ENCODE measurements at places on chromosomes 3 and 15.
A peak's percentile ranks its signal among the peaks of the same experiment; 100 is the strongest.

DNA sequence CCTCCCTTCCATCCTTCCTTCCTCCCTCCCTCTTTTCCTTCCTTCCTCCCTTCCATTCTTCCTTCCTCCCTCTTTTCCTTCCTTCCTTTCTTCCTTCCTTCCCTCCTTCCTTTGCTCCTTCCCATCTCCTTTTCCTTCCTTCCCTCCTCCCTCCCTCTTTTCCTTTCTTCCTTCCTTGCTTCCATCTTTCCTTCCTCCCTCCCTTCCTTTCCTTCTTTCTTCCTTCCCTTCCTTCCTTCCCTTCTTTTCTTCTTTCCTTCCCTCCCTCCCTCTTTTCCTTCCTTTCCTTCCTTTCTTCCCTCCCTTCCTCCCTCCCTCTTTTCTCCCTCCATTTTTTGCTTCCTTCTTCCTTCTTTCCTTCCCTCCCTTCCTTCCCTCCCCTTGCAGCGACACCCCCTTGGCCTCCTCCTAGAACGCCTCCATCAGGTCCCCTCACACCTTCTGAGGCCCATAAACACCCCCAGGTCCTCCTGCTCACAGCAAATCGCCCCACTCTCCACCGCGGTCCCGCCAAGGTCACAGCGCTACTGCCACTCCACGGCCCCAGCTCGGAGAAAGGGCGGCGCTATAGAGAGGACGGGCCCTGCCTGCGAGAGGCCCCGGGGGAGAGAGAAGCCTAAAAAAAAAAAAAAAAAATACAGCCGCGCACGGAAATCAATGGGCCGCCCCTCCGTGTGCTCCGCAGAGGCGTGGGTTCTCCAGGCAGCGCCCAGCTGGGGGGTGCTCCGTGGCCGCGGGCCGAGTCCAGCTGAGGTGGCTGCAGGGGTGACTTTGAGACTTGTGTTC, 328.2 kb downstream of the OCA2 start:
- no peak overlapping the region for H3K4me3 ChIP-seq
- no peak for DNase-seq
- no peaks in the 10 kb centered on the region for H3K27me3 ChIP-seq
- H3K4me1 ChIP-seq = no peaks in the 10 kb centered on the region
- no peak overlapping the region for H3K27ac ChIP-seq

DNA sequence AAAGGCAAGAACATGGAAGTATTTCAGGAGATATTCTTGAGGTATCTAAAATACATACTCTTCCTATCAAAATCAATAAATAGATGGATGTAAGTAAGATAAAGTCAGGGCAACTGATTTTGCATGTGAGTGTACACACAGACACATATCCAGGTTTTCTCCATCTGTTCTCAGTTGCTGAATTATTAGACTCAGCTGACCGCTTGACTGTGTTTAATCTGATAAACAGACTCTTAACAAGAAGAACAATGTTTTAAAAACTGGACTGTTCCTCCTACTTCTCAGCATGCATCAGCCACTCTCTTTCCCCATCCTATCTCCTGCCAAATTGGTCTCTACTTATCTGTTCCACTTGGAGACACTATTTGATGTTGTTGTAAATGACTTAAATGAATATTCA, 73.5 kb downstream of the GOLGA8G start:
- peaks cover 26% of the 10 kb centered on the region for H3K27me3 ChIP-seq
- DNase-seq = no peak
- H3K27ac ChIP-seq = no peak overlapping the region
- peaks cover 4% of the 10 kb centered on the region for H3K4me1 ChIP-seq
- H3K4me3 ChIP-seq = no peak overlapping the region

GRCh38 chr3:164507886-164508285, 570.4 kb downstream of the SI start:
- DNase-seq = no peak
- no peaks in the 10 kb centered on the region for H3K4me1 ChIP-seq
- no peaks in the 10 kb centered on the region for H3K36me3 ChIP-seq
- no peak overlapping the region for H3K4me3 ChIP-seq
- no peak overlapping the region for H3K27ac ChIP-seq
- no peaks in the 10 kb centered on the region for H3K27me3 ChIP-seq

- DNase-seq = no peak
- H3K36me3 ChIP-seq = no peaks in the 10 kb centered on the region
- H3K4me3 ChIP-seq = no peak overlapping the region
These were observed 284.4 kb upstream of the WNT5A start for GRCh38 chr3:55771503-55771902.

- H3K4me3 ChIP-seq = no peak overlapping the region
These were observed 534.6 kb downstream of the FOXP1 start for GRCh38 chr3:71048948-71049347.

- peaks cover 3% of the 10 kb centered on the region for H3K4me1 ChIP-seq
- DNase-seq = no peak
- no peak overlapping the region for H3K27ac ChIP-seq
These were observed 31.3 kb downstream of the EDEM1 start for GRCh38 chr3:5218815-5219214.

DNA sequence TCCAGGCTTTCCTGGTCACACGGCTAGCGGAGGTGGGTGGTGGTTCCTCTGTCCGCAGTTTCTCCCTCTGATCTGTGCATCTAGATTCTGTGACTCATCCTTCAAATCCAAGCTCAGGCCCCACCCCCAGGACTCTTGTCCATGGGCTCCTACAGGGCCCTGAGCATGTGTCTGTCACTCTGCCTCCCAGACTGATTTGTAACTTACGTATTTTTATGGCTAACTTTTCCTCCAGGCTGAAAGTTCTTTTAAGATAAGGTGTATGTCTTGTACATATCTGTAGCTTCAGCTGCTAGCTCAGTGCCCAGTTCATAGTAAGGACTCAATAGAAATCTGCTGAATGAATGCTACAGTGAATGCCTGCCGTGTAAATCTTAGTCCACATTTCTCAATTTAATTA, 8.0 kb downstream of the ESYT3 start:
- no peaks in the 10 kb centered on the region for H3K4me1 ChIP-seq
- H3K4me3 ChIP-seq = no peak overlapping the region
- no peaks in the 10 kb centered on the region for H3K36me3 ChIP-seq
- DNase-seq = no peak
- H3K27me3 ChIP-seq = peaks cover 13% of the 10 kb centered on the region
- H3K27ac ChIP-seq = no peak overlapping the region

GRCh38 chr3:126552688-126553283, 5.9 kb downstream of the C3orf22 start:
- peaks cover 22% of the 10 kb centered on the region for H3K27me3 ChIP-seq
- no peak for DNase-seq
- peaks cover 3% of the 10 kb centered on the region for H3K36me3 ChIP-seq

- H3K36me3 ChIP-seq = no peaks in the 10 kb centered on the region
- H3K4me3 ChIP-seq = no peak overlapping the region
- H3K27me3 ChIP-seq = no peaks in the 10 kb centered on the region
- no peaks in the 10 kb centered on the region for H3K4me1 ChIP-seq
- no peak overlapping the region for H3K27ac ChIP-seq
These were observed 3.1 kb downstream of the RBP2 start for GRCh38 chr3:139473155-139473771.

DNA sequence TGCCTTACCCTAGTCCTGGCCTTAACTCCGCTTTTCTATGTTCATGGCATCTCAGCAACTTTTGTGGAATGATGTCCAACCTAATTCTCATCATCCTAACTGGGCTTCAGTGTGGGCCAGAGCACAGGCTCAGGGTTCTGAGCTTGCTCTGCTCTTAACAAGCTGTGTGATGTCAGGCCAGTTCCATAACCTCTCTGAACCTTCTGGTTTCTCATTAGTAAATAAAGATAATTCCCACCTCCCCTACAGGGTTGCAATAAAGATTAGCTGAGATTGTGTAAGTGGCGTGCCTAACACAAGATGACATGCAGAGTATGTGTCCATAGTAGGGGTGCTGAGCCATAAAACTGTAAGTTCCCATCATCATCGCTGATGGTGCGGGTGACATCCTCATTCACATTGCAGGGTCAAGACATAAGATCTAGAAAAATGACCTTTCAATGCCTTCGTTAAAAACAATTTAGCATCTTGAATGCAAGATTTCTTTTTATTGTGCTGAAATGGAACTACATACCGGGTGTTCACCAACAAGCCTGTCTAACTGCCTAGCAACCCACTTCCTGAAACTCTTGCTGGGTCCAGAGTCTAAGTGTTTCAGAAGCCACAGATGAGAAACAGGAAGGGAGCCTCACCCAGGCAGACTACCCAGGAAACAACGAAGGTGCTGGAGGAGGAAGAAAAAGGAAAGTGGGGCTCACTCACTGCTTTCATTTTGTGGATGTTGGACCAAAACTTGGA, 36.2 kb downstream of the CDCP1 start:
- peak overlapping the region; percentile 74 for H3K4me3 ChIP-seq
- DNase-seq = no peak
- peak overlapping the region; percentile 71 for H3K27ac ChIP-seq
- H3K4me1 ChIP-seq = peaks cover 48% of the 10 kb centered on the region

- no peak for DNase-seq
- H3K4me3 ChIP-seq = no peak overlapping the region
- peak overlapping the region; percentile 29 for H3K27ac ChIP-seq
- peaks cover 2% of the 10 kb centered on the region for H3K36me3 ChIP-seq
- no peaks in the 10 kb centered on the region for H3K27me3 ChIP-seq
- H3K4me1 ChIP-seq = peaks cover 49% of the 10 kb centered on the region
These were observed 14.1 kb downstream of the ATP2C1 start for GRCh38 chr3:130907966-130908365.

DNA sequence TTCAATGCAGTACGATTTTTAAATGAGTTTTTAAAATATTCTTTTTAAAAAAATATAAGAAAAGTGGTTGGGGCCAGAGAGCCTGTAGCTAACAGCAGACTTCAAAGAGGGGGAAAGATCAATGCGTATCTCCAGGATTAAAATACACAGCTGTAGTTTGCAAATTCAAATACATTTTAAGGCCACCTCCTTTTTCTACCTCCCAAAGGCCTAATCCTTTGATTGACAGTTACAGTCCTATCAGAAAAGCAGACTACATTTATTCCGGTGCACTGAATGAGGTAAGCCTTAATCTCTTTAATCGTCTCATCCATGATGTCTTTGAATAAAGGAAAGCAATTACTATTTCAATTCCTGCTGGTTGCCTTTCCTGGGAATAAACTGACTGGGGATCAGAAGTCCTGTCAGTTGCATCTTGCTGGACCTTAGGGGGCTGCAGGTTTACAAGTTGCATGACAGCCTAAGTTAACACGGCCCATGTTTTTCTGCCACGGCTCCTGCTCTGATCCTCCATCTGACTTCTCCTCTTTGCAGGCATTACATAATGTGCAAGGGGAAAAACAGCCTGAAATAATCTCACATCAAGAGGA, 51.7 kb downstream of the CADPS start:
- no peaks in the 10 kb centered on the region for H3K27me3 ChIP-seq
- H3K4me1 ChIP-seq = no peaks in the 10 kb centered on the region
- H3K4me3 ChIP-seq = no peak overlapping the region
- no peak for DNase-seq
- no peaks in the 10 kb centered on the region for H3K36me3 ChIP-seq

DNA sequence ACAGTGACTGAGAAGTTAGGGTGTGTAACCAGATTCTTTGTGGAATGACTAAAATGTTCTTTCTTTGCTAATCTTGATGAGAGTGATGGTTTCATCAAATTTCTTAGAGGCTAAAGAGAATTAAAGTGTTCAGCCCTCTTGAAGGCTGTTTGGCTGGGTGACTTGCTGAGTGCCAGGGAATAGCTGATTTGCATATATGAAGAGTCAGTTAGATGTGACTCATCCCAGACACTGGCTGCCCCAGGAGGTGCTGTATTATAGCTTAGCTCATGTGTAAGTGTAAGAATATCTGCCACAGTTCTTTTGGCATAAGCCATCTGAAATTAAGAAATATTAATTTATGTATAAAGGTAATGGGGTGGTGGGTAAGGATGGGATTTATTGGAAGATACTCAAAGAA, 535.1 kb downstream of the NLGN1 start:
- H3K27me3 ChIP-seq = no peaks in the 10 kb centered on the region
- no peak overlapping the region for H3K4me3 ChIP-seq
- H3K36me3 ChIP-seq = no peaks in the 10 kb centered on the region
- no peak overlapping the region for H3K27ac ChIP-seq
- no peaks in the 10 kb centered on the region for H3K4me1 ChIP-seq
- no peak for DNase-seq

DNA sequence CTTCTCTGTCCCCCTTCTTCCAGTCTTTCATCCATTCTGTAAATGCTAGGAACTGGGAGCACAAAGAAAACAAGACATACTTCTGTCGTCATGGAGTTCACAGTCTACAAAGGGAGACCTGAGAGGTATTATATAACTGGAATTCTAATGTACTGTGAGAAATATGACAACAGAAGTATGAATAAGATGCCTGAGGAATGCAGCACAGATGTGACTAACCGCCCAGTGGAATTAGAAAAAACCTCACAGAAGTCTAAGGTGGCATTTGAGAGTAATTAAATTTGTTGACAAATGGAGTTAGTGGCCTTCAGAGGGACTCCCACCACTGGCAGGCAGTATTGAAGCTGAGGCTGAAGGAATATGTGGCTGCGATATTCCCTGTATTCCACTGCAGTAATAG, 168.5 kb upstream of the FAM3D start:
- H3K27me3 ChIP-seq = no peaks in the 10 kb centered on the region
- H3K4me3 ChIP-seq = no peak overlapping the region
- no peak for DNase-seq
- no peak overlapping the region for H3K27ac ChIP-seq
- H3K4me1 ChIP-seq = no peaks in the 10 kb centered on the region
- no peaks in the 10 kb centered on the region for H3K36me3 ChIP-seq

DNA sequence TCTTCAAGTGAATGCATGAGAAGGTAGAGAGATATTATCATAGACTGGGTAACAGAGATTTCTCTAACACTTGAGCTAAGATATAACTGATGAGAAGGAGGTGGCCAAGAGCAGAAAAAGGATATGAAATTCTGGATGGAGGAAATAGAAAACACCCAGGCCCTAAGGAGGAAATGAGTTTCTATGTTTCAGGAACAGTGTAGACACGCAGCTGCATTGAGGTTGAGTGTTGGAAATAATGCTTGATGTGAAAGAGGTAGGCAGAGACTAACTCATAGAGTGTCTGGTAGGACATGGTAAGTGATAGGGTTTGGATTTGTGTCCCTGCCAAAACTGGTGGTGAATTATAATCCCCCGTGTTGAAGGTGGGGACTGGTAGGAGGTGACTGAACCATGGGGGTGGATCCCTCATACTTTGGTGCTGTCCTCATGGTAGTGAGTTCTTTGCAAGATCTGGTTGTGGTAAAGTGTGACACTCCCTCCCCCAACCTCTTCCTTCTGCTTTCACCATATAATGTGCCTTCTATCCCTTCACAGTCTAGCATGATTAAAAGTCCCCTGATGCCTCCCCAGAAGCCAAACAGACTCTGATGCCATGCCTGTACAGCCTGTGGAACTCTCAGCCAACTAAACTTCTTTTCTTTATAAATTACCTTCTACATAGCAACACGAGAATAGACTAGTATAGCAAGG, 787.3 kb downstream of the EDEM1 start:
- no peaks in the 10 kb centered on the region for H3K27me3 ChIP-seq
- no peak for DNase-seq
- H3K4me3 ChIP-seq = no peak overlapping the region
- H3K36me3 ChIP-seq = no peaks in the 10 kb centered on the region
- H3K27ac ChIP-seq = no peak overlapping the region

- H3K27me3 ChIP-seq = peaks cover 9% of the 10 kb centered on the region
- DNase-seq = no peak
- no peaks in the 10 kb centered on the region for H3K36me3 ChIP-seq
- H3K4me1 ChIP-seq = no peaks in the 10 kb centered on the region
- H3K27ac ChIP-seq = no peak overlapping the region
These were observed 831 bp upstream of the ROBO2 start for GRCh38 chr3:77038930-77039605.
